NCI-H2029 treated with DMSO at 0.1 percent for 48 hours (cell line): ENCODE measurements at places on chromosomes 12 and 14.

DNA sequence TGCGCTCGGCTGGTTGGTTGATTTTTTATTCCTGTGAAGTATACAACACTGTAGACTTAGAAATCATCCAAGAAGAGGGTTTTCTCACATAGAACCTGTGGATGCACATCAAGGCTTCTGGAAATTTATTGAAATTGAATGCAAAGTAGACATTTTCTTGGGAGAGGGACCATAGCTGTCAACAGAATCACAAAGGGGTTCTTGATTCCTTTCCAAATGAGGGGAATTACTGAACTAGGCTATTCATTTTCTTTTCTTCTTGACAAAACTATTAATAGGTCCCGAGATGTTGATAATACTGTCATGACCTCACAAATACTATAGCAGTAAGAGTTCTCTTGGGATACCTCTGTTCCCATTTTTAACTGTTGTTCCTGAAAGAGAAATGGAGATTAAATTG is 73.9 kb downstream of the AKAP6 start:
- DNase-seq: no peak

GRCh38 chr14:104280085-104280901 is 141.9 kb downstream of the KIF26A start:
- DNase-seq: no peak

DNA sequence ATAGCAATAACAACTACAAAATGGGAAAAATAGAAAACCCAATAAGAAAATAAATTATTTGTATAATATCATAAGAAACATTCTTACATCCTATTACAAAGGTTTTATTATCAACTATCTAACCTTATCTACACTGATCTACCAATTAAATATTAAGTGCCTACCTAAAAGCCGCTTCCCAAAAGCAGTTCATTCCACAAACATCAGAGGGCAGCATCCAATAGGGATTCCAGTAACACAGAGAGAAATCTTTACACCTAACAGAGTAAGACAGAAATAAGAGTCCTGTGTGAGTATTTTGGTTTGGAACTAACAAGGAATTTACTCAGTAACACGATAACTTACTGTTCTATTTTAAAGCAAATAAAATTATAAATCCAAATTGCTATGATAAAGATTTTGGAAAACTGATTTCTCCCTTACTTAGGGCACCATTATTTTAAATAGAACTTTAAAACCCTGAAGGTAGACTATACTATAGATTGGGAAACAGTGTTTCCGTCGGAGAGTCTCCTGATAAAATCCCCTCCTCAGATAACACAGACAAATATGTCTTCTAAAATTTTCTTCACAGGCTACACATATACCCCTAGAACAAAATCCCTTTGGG is 15.0 kb downstream of the GXYLT1 start:
- DNase-seq: peak; percentile 58

GRCh38 chr12:11706509-11707379 is 57.3 kb downstream of the ETV6 start:
- DNase-seq: peak; percentile 29

- no peak for DNase-seq
Measured at GRCh38 chr14:90444077-90444696, 47.4 kb downstream of the CALM1 start.
